ENCODE measurements at places on chromosomes 2 and 18. TPM values are rescaled to one million over a fixed set of nuclear protein-coding genes. Genes with fewer than 3 reads are reported as not detected.

The LTBP1 gene
- total RNA-seq: 198 TPM

The PASK gene
- total RNA-seq: 0.38 TPM

The RGPD4 gene
- not detected for total RNA-seq

The UGT1A8 gene
- total RNA-seq: not detected

The EMX1 gene
- total RNA-seq: not detected

The CXCR1 gene
- total RNA-seq: not detected

The ANTXR1 gene
- 128 TPM for total RNA-seq

The RANBP2 gene
- total RNA-seq: 47.8 TPM

The SCG2 gene
- 0.25 TPM for total RNA-seq

The IL1RL2 gene
- 2.9 TPM for total RNA-seq

The SCYGR4 gene
- not detected for total RNA-seq

The ECEL1 gene
- 0.54 TPM for total RNA-seq

The HRH4 gene
- total RNA-seq: not detected

The RAX gene
- not detected for total RNA-seq

The HK2 gene
- total RNA-seq: 24.2 TPM

The ABHD1 gene
- not detected for total RNA-seq

The BCL2 gene
- 1.5 TPM for total RNA-seq

The ALPP gene
- total RNA-seq: not detected

The MRPL30 gene
- 30.9 TPM for total RNA-seq

The GAD1 gene
- 0.13 TPM for total RNA-seq

The TOGARAM2 gene
- not detected for total RNA-seq

The MYCN gene
- not detected for total RNA-seq

The POTEJ gene
- total RNA-seq: not detected

The LRATD1 gene
- total RNA-seq: 1.2 TPM

The CCBE1 gene
- 11.4 TPM for total RNA-seq

Measured in GM23248 (cell line).